ENCODE measurements at places on chromosomes 6 and 20.

GRCh38 chr6:90425161-90425641 lies 128.6 kb upstream of the BACH2 start:
- no peak for DNase-seq

DNA sequence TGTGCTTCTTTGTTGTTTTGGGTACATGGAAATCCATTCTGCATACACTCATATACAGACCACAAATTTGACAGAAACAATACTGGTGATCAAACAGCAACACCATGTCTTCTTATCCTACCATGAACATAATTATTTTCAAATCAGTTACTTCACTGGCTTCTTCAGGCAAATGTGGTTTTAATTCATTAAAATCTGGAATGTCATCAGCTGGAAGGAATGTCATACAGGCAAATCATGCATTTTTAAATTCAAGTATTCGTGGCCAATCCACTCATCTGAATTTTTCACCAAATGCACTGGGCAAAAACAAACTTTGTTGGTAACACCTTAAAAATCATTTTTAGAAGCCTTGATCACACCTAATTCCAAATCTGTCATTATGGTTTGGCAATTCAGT lies 59.3 kb downstream of the KIF6 start:
- no peak for DNase-seq

GRCh38 chr6:12173661-12174060 lies 116.5 kb upstream of the EDN1 start:
- no peak for DNase-seq

DNA sequence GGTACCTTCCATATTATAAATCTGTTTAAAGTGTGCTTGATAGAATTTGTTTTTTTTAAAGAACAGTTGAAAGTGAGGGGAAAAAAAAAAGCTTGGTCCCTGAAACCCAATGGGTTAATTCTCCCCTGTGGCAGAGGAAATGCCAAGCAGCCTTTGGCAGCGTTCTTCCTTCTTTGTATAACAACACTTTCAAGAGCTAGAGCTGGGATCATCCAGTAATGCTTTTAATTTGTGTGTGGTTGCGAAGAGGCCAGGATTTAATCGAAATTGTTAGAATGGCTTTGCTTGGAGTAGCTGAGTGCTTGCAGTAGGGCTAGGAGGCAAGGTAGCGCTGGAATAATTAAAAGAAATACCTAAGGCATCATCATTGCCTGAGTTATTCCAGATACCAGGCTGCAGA lies 692.0 kb downstream of the DHX35 start:
- no peak for DNase-seq

DNA sequence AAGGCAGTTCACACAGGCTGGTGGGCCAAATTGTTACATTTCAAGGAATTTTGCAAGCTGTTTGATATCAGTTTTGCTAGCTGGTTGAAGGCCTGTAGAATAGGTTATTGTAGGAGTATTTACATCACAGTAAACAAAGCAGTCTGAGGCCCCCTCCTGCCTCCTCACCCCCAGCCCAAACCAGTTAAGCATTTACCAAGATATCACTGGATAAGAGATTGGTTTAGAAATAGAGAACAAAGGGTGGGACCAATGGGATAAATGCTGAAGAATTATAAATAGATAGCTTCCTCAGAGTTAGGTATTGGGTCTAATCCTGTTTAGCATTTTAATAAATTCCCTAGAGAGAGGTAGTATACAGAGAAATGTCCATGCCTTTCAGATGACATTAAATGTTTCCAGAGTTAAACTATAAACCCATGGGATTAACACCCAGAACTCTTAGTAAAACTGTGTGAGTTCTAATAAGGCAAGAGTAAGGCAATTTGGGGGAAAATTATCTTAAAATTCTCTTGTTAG lies 2.3 kb upstream of the PHACTR2 start:
- DNase-seq, result no peak

DNA sequence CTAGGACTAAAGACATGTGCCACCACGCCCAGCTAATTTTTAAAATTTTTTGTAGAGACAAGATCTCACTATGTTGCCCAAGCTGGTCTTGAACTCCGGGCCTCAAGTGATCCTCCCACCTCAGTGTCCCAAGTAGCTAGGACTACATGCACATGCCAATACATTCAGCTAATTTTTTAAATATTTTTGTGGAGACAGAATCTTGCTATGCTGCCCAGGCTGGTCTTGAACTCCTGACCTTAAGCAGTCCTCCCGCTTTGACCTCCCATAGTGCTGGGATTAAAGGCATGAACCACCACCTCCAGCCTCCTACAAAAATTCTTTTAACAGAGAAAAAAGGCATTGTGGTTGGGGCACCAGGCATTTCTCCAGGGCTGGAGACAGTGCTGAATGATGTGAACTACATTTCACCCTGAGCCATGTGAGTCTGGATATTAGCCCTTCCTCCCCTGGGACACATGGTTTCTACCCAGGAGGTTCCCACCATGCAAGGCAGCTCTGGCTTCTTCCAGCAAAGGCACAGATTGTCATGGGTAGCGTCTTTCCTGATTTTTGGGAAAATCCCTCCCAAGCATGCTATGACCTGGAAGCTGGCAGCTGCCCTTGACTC lies 36.3 kb upstream of the CMTR1 start:
- DNase-seq, result no peak

- no peak for DNase-seq
Observed at GRCh38 chr20:56409521-56409920, 2.5 kb upstream of the CASS4 start.

- DNase-seq, result no peak
Observed at GRCh38 chr20:58403272-58403671, 14.2 kb downstream of the VAPB start.

DNA sequence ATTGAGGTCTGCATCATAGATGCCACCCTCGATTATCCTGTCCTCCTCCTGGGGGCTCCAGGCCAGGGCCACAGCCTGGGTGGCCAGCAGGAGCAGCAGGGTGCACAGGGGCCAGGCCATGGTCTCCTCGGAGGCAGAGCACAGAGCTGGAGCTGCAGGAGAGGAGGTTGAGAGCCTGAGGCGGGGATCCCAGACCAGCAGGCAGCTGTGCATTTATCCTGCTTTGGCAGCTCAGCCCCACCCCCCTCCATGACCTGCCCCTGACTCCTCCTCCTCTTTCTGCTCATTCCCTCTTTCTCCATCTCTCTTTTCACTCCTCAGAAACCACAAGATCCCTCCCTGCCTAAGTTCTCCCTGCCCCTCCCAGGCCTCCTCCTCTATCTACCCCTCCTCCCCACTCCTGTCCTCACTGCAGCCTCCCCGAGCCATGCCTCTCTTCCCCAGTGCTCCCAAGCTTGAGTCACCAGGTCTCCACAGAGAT lies at the start of gene CST2:
CST2 (minus strand) TSS at position 189 of the 481 bp plus-strand sequence; CDS start at position 120, 69 bp downstream.
- no peak for DNase-seq

- no peak for DNase-seq
Observed at GRCh38 chr20:41424011-41424410, 57.4 kb upstream of the EMILIN3 start.

DNA sequence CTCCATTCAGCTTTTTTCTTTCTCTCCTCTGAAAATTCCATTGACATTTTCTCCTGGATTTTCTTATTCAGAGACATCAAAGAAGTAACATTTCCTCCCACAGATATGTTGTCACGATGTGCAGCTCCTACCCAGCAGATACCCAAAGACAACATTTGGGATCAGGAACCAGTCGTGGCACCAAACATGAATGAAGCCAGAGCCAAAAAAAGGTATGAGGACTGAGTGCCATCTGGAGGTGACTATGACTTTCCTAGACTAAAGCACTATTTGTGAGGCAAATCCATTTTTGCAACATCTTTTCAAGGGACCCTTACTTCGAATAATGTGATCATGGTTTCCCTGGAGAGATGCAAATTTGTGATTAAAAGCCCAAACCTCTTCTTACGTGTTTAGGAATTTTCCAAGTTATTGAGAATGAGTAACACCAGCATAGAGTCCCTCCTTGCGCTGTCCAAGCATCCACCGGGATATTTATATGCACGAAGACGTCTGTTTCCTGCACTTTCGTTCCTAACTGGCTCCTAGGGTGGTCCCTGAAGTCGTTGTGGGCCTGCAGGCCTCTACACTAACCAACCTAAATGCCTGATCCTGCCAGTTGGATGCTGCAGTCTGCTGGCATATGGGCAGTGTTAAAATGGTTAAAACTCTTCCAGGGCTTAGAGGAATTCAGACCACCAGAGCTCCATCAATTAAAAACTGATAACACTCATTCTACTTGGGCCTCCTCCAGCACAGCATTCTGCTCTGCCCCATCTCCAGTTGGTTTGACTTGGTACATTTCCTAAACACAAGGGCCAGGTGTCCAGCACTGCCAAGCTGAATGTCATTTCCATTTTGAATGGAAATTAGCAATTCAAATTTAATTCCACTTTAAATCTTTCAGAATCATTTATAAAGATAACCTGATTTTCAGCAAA lies 256.6 kb downstream of the C6orf118 start:
- DNase-seq, result no peak
